ENCODE measurements at places on chromosomes 6 and 20.
A peak's percentile ranks its signal among the peaks of the same experiment; 100 is the strongest.

DNA sequence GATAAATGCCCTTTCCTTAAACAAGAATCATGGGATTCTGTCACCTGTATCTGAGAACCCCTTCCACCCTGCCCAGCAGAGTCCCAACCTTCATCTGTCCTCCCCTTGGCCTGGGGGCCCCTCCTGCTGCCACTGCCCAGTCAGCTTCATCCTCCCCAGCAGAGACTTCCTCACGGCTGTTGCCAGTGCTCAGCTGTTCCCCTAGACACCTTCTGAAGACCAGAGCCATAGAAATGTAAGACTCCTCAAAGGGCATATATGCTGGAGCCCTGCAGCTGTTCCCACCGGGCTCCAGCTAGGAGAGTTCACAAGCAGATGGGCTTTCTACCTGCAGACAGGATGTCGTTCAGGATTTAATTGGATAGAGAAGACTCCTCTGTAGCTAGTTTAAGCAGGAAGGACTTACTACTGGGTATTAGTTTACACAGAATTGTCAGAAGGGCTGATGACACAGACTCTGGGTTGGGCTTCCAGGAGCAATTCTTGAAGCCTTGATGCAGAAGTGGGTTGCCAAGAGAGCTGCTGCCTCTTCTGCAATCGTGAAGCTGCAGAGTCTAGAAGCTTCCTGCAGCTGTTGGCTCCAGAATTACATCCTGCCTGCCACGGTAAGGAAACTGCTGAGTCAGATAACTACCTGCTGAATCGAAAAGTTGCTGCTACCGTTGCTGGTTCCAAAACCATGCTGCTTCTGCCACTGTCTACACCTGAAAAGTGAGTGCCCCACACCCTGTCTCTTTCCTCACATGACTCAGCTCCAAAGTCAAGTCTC lies 57.1 kb upstream of the MLN start:
- peak; percentile 21 for DNase-seq

DNA sequence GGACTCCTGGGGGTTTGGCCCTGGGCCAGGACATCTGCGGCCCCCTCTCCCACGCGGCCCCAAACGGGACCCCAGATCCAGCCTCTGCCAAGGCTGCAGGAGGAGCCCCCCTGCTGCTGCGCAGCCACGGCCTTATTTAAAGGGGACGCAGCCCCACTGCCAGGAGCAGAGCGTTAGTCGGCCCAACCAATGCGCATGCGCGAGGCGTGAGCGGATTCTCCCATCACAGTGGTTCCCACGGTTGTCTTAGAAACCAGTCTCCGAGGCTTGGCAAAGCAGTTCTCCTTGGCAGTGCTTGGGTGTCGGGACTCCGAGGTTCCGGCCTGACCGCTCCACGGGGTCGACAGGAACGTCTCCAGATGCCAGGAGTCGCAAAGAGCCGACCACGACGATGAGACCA lies 288.3 kb upstream of the ZNF337 start:
- DNase-seq, result peak; percentile 43

- DNase-seq, result peak; percentile 44
Observed at GRCh38 chr20:51801122-51801822, 1.0 kb downstream of the SALL4 start.

DNA sequence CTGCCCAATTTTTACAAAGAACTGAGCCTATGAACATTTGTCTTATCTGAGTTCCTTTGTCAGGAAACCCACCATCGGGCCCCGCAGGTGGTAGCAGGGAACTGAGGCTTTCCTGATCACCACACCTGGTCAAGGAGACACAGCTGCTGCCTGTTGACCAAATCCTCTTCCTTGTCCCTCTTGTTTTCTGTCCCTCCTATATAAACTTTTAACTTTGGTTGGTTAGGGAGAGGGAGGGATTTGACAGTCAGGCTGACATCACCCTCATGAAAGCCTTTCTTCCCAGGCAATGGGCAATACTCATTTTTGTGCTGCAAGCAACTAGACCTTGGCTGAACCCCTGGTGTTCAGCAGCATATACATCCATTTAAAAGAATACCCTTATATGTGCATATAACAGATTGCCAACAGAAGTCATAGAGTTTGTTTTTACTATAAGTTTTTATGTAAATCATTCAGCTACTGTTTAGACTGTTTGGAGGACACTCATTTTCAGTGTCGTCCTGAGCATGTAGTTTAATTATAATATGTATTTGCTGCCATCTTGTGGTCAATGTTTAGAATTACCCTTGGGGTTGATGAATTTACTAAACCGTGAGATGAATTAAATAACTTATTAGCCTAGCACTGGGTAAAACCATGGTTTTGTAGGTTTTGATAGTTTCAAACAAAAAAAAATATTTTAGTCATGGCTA lies 17.0 kb downstream of the CRISP1 start:
- peak; percentile 95 for DNase-seq

DNA sequence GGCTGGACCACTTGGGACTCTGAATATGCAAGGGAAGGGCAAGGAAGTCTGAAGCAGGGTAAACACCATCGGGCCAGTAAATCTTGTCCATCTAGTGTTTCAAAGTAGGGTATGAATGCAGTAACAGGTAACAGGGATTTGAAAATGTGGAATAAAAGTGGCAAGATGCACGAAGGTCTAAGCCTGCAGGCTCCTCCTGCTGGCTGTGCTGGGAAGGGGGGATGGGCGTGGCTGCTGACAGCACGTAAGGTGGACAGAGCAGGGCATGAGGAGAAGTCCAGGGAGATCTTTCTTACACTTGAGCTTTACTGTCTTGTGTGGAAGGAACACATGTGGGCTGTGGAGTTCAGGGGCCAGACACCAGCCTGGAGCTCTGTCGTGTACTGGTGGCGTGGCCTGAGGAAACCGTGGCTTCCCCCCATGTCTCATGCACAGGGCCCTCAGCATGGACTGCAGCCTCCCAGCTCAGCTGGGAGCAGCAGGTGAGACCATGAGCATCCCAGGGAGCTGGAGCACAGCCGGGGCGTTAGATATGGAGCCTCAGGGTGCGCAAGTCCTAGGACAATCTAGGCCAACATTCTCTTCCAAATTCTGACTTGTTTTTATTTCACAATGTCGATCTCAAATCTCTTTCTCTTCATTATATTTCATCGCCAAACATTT lies 84.5 kb downstream of the SLC22A23 start:
- DNase-seq, result no peak

GRCh38 chr6:33201147-33201545 lies 479 bp downstream of the SLC39A7 start:
- DNase-seq, result no peak

DNA sequence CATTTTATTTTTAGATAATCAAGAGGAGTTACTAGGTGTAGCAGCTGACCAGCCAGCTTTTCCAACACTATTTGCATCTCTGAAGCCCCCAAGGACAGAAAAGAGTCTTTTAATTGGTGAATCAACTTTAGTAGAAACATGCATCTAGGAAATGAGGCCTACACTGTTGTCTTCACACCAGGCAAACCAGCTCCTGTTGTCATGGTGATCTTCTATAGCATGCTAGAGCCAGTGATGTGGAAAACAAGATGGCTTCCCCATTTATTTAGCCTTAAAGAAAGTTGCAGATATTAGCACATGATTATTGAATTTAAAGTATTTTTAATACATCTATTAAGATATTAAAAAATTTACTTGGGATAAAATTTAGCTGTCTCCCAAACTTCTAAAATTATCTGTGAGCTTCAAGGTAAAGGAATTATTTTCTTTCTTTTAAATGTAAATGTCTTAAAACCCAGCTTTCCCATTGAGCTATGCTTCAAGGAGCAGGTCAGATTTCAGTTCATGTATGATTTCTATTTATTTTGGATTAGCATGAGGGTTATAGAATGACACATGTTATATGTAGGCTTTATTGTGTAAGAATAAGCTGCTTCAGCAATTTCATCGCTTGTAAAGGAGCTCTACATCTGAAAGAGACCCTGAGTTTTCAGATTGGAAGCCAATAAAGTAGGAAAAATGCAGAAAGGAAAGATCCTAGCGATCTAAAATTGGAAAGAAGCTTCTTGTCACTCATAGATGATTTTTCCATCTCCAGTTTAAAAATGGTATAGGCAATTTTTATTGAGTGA lies 564.9 kb upstream of the CITED2 start:
- DNase-seq, result no peak

DNA sequence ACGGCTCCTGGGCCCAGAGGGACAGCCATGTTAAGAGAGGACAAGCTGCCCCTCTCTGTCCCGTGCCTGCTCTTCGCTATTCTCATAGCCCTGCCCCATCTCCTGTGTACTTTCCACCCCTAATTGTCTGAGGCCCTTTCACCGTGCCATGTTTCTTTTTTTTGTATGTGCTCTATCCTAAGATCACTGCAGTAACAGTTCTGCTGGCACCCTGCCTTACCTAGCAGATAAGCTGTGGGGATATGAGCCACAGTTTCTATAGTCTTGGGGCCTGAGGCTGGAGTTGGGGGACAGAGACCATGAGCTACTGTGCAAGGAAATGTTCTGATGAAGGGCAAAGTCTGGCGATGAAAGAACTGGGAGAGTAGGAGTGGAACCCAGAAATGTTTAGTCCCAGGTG lies 269.5 kb upstream of the CITED2 start:
- DNase-seq, result peak; percentile 67

DNA sequence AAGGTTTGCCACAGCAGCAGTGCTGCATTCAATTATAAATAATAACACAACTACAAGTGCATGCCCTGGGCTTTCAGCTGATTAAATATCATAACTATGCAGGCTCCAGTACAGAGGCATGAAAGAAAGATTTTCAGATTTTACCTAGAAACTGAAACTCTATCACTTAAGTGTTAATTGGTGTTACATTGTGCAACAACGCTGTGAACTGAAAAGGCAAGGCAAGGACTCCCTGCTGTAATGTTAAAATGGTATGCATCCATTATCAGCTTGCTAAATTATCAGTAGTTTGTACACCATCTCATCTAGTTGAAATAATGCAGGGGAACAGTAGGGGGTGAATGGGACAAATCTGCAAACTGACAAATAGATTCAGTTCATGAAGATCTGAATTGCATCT lies 976.7 kb upstream of the MANEA start:
- DNase-seq, result no peak

DNA sequence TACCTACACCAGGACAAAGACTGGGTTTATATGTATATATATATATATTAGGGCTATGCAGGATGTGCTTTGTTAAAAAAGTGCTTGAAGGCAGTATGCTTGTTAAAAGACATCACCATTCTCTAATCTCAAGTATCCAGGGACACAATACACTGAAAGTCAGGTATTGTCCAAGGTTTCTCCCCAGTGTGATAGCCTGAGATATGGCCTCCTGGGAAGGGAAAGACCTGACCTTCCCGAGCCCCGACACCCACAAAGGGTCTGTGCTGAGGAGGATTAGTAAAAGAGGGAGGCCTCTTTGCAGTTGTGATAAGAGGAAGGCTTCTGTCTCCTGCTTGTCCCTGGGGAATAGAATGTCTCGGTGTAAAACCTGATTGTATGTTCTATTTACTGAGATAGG lies 156.9 kb downstream of the GPX5 start:
- DNase-seq, result no peak

DNA sequence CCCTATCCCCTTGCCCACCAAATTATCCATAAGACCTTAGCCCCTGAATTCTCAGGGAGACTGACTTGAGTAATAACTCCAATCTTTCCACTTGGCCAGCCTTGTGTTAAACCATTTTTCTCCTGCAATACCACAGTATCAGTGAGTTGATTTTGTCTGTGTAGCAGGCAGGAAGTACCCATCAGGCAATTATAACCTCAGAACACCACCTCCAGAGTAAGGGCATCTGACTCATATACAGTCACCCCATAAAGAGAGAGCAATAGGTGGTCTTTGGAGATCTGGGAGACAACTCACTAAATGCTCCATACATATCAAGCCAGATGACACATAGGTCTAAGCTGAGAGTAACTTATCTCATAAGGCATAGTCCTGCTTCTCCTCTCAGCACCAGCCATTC lies 83.7 kb downstream of the FILIP1 start:
- no peak for DNase-seq

DNA sequence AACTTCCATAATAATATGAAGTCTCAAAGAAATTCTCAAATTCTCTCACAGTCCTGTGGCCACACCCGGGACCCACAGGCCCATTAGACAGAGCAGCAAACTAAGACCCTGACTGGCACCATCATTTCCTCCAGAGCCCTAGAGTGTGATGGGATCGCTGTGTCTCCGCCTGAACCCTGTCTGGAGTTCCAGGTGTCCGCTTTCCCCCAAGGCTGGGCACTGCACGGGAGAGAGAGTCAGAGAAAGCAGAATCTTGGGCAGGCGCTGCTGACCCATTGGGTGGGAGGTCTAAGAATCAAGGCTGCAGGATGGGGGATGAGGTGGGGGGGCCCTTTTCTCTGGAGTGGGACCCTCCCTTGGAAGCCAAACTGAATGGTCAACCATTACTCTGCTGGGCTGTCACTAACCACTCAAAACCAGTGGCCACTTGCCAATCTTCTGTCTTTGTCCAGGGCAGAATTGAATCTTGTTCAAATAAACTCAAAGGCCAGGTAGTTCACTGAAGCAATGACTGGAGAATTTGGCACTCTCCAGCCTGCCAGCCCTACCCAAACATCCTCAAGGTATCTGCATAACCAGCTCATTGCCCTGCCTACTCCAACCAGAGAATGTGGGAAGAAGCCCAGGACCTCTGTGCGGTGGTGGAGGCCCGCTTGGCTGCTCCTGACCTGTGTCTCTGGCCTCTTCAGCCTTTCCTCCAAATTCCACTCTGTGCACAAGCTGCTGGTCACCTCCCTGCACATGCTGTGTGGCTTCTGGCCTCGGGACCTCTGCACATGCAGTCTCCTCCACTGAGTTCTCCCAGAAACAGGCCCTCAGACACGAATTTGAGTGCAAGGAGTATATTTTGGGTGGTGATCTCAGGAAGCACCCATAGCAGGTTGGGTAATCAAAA lies 141.1 kb downstream of the CEBPB start:
- DNase-seq, result no peak

GRCh38 chr6:132919045-132919860 lies 104.9 kb downstream of the RPS12 start:
- no peak for DNase-seq

DNA sequence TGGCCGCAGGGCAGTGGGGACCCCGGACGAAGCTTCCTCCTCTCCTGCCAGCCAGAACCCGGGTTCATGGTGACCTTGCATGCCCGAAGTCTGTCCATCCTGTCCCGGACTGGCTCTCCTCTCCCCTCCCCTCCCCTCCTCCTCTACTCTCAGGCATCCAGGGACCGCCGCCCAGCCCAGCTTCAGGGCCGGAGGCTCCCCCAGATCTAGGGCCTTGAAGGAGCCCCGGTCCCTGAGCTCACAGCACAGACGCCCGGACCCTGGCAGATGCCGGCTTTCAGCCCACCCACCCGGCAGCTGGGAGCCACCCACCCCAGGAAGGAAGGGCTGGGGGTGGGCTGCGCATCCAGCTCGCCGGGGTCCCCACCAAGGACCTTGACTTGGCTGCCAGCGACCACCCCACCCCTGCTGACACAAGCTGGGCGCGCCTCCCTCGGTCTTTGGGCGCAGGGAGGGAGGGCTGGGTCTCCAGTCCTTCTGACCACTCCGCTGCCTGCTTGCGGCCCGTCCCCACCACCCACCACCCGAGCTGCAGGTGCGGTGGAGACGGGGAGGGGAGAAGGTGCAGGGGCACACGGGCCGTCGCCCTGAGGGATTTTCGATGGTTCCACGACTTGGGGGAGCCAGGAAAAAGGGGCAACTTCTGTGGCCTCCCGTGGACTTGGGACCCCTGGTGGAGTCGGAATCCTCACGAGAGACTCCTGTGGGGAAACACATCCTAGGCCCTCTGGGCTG lies 5.8 kb upstream of the ABHD16B start:
- DNase-seq, result no peak

GRCh38 chr6:33620158-33620855 lies 815 bp upstream of the ITPR3 start:
- peak; percentile 47 for DNase-seq

All from hematopoietic multipotent progenitor cell treated with erythropoietin and hydrocortisone succinate and interleukin-3 and kit ligand, for 6 days (in vitro differentiated cells).